ENCODE measurements at places on chromosomes 3 and 15.

- no peak for DNase-seq
These were observed 235.3 kb upstream of the ST8SIA2 start for GRCh38 chr15:92158426-92158825.

GRCh38 chr3:133443649-133444422 lies 44.0 kb downstream of the BFSP2 start:
- peak; percentile 31 for DNase-seq

- DNase-seq: peak; percentile 48
These were observed 183.4 kb upstream of the TOPAZ1 start for GRCh38 chr3:44058022-44058867.

DNA sequence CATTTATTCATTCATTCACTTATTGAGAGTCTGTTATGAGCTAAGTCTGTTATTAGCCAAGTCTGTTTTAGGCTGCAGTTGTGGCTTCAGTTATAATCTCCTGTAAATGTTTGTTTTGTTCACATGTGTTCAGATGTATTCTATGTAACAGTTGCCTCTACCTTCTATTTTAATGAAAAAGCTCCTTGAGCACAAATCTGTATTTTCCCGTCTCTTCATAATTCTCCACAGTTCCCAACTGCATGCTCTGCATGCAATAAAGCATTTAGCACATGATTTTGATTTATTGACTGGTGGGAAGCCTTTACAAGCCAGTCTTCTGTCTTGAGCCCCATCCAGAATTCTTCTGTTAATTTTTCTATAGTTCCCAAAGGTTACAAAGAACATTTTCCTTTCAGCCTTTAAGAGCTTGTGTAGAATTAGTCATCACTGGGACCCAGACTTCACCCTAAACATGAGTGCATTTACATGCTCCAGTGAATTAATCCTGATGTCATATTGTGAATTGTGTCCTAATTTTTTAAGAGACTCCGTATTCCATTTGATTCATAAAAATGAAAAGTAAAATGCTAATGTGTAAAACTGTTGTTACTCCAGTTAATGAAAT lies 122.3 kb upstream of the NR2E3 start:
- peak; percentile 90 for DNase-seq

DNA sequence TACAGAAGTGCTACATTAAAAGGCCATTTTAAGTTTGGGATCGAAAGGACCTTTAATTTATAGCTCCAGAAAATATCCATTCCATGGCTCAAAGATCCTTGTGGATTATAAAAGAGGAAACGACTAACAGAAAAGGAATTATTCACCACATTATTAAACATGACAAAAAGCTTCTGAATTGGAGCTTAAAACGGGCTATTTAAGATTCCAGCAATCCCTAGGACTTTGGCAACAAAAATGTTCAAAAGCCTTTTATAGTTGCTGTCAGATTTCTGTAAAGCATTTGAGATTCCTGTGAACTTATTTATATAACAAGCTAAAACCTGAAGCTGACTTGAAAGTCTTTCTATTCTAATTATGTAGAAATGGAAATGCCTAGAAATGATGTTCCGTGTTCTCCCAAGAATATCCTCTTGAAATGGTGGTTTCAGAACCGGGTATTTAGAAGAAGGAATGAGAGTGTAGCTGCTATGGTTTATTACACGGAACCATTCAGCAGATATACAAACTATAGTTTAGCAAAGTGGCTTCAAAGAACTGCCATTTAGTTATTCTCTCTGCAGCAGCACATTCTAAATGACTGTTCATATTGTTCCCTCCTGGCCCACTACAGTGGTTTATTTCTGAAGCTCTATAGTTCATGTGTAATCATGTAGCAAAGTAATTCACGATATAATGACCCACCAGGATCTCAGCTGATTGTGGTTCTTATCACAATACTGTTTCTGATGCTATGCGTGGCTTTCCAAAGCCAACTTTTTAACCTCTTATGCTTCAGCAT lies 961.7 kb downstream of the FHIT start:
- DNase-seq: peak; percentile 80

DNA sequence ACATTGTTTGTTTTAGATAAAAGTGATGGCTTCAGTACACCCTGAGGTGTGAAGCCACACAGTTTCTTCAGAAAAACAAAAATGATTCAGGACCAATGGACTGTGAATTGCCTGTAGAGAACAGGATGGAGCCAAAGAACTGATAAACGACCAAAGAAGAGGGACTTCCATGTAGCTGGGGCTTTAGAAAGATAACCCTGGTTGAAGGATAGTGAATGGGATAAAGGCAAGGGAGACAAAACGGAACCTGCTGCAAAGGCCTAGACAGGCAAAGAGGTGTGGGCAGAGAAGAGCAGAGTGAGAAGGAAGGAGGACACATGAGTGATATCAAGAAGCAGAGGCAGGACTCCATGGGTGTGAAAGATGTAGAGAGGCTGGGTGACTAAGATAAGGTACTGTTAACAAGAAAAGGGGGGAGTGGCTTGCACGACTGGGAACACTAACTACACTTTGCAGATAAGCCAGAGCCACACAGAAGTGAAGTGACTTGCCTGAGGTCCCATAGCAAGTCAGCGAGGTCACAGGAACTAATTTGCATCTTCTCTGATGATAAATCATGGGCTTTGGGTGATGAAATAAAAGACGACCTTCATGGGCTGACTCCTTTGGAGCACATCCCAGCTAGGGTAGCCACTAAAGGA lies 44.3 kb downstream of the RAB6B start:
- no peak for DNase-seq

DNA sequence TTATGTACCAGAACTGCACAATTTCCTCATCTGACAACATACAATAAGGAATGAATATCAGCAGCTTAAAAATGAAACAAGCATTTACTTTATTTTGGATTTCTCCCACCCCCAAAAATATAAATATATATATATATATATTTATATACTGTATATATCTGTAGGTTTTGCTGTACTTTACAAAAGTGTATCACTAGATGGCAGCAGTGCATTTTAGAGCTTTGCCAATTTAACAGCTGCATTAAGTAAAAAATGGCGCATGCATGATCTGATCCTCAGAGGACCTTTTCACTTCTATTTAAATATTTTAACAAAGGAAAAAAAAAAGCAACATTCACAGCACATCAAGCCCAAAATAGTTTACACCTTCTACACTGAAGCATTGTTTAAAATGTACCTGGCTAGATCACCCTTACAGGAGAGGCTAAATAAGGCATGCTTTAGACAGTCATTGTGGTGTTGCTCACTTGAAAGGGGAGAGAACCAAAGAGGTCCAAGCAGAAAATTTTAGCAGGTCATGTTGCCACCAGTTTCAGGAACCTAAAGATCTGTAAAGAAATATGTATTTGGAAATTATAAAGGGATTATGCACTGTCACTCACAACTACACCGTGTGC lies 72.6 kb downstream of the NPTN start:
- DNase-seq: peak; percentile 75

GRCh38 chr3:127038466-127038865 lies 55.6 kb downstream of the PLXNA1 start:
- no peak for DNase-seq

Measured in fibroblast of skin of abdomen (primary cell).